ENCODE measurements at places on chromosomes 1 and 21.

DNA sequence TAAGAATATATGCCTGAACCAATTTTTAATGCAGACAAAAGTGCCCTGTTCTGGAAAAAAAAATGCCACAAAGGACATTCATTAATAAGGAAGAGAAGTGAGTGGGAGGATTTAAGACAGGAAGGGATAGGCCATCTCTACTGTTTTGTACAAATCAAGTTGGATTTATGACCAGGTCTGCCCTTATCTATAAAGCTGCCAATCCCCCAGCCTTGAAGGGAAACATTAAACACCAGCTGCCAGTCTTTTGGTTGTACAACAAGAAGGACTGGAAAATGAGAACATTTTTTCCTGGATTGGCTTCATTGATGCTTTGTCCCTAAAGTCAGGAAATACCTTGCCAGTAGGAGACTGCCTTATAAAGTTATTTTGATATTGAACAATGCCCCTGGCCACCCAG is 444.0 kb downstream of the NPHP4 start:
- no peak for DNase-seq

DNA sequence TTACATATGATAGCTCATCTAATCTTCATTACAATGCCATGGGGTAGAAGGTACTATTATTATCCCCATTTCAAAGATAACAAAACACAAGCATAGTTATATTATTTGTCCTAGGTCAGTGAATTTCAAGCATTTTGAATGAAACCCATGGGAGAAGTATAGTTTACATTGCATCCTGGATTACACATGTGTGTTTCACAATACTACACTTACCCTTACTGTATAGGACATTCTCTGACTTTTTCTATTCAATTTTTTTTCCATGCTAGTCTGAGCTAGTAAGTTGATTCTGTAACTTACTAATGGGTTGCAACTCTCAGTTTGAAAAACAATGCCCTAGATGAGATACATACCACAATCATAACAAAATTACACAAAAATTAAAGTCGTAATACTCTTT is 8.7 kb upstream of the GPX7 start:
- no peak for DNase-seq

DNA sequence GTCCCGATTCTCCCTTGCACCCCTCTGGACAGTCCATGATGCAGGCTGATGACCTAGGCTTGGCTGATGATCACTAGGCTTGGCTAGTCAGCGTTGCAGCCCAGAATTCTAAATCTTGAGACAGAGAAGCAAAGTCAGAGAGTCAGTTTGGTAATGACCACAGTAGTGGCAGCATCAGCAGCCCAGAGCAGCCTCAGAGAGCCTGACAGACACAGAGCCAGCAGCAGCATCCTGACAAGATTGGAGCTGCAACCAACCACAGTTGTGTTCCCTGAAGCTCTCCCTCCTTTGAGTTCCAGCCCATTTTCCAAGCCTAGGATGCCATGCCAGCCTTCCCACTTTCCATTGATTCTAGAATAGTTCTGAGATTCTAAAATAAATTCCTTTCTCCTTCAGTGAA is 16.8 kb upstream of the ITLN1 start:
- no peak for DNase-seq

- no peak for DNase-seq
Measured at GRCh38 chr1:61091455-61091854, 9.1 kb downstream of the NFIA start.

GRCh38 chr1:31407029-31407626 is 5.9 kb upstream of the SERINC2 start:
- no peak for DNase-seq

All from substantia nigra (tissue), 51 donors.